Cerebellum (tissue), 4 donors: ENCODE measurements at places on chromosomes 4 and X. TPM values are rescaled to one million over a fixed set of nuclear protein-coding genes. Genes with fewer than 3 reads are reported as not detected.
A peak's percentile ranks its signal among the peaks of the same experiment; 100 is the strongest.

- DNase-seq: no peak
Measured at GRCh38 chr4:138181287-138181686, 60.9 kb downstream of the SLC7A11 start.

GRCh38 chr4:54233697-54234496, 4.8 kb downstream of the PDGFRA start:
- DNase-seq: peak; percentile 60

ETDA gene
- not detected for total RNA-seq

FMR1NB gene
- not detected for total RNA-seq

NPNT gene
- 2.0 TPM for total RNA-seq

DNA sequence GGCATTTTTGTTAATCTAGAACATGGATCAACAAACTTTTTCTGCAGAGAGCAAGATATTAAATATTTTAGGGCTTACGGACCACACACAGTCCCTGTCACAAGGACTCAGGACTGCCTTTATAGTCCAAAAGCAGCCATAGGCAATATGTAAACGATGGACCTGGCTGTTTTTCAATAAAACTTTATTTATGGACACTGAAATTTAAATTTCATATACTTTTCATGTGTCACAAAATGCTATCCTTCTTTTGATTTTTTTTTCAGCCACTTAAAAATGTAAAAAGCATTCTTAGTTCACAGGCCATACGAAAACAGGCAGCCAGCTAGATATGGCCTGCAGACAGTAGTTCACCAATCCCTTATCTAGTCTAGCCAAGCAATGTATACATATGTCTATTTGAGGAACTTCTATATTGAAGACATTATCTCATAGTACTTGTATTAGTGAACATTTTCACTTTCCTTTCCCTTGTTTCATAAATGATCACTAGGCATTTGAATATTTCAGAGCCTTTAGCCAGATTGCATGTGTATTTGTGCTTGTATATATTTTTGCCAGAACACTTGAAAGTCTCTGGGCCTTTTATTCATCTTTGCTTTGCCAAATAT, 350.9 kb downstream of the RPA4 start:
- DNase-seq: no peak

RHOXF2B gene
- not detected for total RNA-seq

- DNase-seq: no peak
Measured at GRCh38 chr4:89514811-89515210, 207.2 kb upstream of the GPRIN3 start.

- peak; percentile 5 for DNase-seq
Measured at GRCh38 chrX:8738588-8739189, 6.8 kb upstream of the ANOS1 start.

CFAP299 gene
- 5.5 TPM for total RNA-seq

GRCh38 chr4:157270552-157270951, 50.0 kb downstream of the GRIA2 start:
- no peak for DNase-seq

RNF212 gene
- 6.6 TPM for total RNA-seq

- DNase-seq: no peak
Measured at GRCh38 chrX:19772822-19773628, 114.4 kb downstream of the SH3KBP1 start.

DNA sequence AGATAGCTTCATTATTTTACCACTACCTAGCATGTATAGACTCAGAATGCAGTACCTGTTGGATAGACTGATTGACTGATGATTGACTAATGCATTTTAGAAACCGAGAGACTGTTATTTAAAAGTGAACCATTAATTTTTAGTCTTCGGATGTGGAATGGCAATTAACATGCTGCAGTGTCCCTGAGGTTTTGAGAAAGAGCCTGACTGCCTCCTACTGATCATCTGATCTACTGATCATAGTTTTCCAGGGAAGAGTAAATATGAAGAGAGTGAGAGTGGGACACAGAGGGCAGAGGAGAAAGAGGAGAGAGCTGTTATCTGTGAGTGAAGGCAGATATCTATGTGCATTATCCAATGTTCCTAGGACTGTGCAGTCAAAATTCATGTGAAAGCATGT, 764.7 kb downstream of the TRIML1 start:
- no peak for DNase-seq

GRCh38 chrX:51891821-51892551, 1.4 kb upstream of the MAGED1 start:
- no peak for DNase-seq

DNA sequence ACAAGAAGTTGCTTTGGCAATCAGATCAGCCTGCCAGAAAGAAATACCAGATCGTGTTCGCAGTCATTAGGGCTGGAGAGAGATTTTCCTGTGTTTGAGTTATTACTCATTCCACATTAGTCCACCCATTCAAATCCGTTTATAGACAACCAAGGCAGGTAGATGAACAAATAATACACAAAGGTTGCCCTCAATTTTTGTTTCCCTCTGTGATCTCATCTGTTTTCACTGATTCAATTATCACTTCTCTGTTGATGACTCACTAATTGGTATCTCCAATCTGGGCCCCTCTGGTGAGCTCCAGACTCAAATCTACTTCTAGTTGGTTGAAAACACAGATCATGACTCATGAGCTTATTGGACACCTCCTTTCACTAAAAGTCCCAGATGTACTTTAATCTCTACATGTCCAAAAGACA, 54.5 kb downstream of the CHM start:
- DNase-seq: no peak

MAP7D3 gene
- total RNA-seq: 4.7 TPM

MAGEE1 gene
- 8.6 TPM for total RNA-seq

- no peak for DNase-seq
Measured at GRCh38 chrX:140190441-140191108, 225.3 kb upstream of the CXorf66 start.

DNA sequence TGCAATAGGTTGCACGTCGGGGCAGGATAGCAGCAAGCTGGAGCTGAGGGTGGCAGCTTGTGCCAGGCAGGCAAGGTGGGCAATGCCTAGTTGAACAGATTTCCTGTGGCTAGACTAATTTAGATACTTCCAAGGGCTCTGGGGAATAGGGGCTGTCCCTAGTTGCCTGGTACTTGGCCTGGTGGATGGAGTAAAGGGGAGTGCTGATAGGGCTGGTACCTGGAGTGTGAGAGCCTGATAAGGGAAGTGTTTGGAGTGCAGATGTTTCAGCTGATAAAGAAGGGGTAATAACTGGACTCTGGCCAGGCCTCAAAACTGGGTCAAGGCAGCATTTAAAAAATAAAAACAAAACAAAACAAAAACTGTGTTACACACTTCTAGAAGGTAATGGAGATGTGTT, 665.5 kb downstream of the CCSER1 start:
- DNase-seq: no peak

SERTM2 gene
- not detected for total RNA-seq

DNA sequence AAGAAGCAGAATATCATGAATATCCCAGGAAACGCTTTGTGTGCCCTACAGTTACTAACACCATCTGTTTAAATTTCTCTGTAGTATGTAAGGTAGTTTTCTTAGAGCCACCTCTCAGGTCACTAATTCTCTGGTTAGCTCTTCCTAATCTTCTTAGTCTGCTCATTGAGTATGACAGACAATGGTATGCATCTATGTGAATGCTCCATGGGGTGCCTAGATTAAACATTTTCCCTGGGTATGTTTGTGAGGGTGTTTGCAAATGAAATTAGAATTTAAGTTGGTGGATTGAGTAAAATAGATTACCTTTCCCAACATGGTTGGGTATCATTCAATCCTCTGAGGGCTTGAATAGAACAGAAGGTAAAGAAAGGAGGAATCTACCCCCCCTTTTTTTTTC, 233.0 kb downstream of the PCDH18 start:
- DNase-seq: no peak

POU4F2 gene
- total RNA-seq: 3.8 TPM

- DNase-seq: no peak
Measured at GRCh38 chrX:37371578-37371991, 22.4 kb downstream of the PRRG1 start.

RNF128 gene
- 2.0 TPM for total RNA-seq

- no peak for DNase-seq
Measured at GRCh38 chr4:174524242-174524641, 2.0 kb upstream of the HPGD start.

SYN1 gene
- total RNA-seq: 9.8 TPM

GRCh38 chr4:100557306-100557705, 39.5 kb upstream of the EMCN start:
- no peak for DNase-seq

DNA sequence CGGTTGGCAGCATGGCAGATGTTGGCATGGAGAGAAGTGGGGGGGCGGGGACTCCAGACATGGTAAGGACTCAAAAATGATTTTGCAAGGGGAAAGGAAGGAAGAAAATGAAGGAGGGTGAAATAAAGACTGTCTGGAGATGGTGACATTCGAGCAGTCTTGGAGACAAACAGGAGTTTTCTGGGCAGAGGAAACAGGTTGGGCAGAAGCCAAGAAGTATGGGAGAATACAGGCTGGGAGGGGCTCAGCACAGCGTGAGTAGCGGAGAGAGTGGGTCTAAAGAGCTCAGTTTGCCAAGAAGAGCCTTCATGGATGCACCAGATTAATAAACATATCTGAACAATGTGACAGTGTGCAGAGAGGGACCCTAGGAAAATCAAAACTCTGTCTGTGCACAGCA, 13.3 kb upstream of the CRMP1 start:
- DNase-seq: no peak

GRCh38 chr4:102564399-102565059, 63.4 kb downstream of the NFKB1 start:
- no peak for DNase-seq

DNA sequence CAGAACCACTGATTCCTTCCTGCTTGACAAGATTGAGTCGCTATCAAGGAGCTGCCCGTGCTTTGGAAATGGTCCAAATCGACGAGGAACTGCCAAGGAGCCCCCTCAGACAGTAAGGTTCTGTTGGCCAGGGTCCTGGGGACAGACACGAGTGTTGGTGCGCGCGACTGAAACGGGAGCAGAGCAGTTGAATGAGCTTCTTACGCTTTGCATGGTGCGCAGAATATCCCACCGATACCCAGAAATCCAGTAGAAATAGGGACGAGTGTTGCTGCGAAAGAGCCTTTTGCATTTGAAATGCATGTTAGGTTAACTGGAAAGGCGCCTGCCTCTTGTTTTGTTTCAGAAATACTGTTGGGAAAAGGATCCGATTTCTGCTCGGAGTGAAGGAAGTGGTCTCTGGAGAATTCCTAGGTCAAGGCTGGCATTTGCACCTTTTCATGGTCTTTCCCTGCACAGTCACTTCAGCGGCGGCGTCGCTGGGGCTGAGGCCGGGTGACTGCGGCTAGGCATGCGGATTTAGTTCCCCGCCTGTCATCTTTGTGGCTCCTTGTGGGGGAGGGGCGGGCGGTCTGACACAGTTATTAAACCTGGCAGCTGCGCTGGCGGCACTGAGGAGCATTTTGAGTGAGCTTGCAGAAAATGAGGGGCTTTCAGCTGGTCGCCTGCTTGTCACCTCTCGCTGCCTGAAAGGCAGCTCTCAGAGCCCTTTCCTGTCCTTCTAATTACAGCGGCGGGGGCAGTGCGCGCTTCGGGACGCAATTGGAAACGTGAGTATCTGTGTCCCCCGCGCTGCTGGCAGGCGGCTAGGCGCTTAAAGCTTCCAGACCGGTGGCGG, 51.5 kb upstream of the TRIM2 start:
- peak; percentile 42 for DNase-seq

- peak; percentile 17 for DNase-seq
Measured at GRCh38 chrX:102745857-102746584, 25.5 kb downstream of the GPRASP3 start.
